ENCODE measurements at places on chromosomes 4 and X. TPM values are rescaled to one million over a fixed set of nuclear protein-coding genes. Genes with fewer than 3 reads are reported as not detected.

The RIPPLY1 gene
- not detected for total RNA-seq

The RTL3 gene
- not detected for total RNA-seq

The CFAP47 gene
- not detected for total RNA-seq

The RASL11B gene
- total RNA-seq: 0.23 TPM

The SMR3B gene
- total RNA-seq: not detected

The POU3F4 gene
- total RNA-seq: not detected

The PSAPL1 gene
- not detected for total RNA-seq

GRCh38 chrX:133516686-133517085 lies 101.4 kb upstream of the GPC4 start:
- DNase-seq: no peak

- DNase-seq: no peak
These were observed 34.6 kb downstream of the F8 start for GRCh38 chrX:154987940-154988339.

GRCh38 chr4:10066206-10066605 lies 44.9 kb upstream of the SLC2A9 start:
- DNase-seq: no peak

DNA sequence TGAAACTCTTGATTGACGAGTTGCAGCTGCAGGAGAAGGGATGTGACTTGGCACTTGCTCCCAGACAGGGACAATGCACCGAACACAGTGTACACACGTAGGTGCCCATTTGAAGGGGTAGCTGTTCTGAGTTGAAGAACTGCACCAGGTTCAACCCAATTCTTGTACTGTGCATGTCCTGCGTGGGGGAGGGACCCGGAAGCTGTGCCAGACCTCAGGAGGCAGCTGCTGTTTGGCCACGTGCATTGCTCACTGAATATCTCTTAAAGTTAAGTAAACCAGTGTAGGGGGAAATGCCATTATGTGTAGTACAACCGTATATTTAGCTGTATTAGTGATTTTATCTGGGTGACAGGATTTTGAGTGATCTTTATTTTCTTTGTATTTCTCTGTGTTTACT lies 12.0 kb upstream of the RBBP7 start:
- peak; percentile 37 for DNase-seq

DNA sequence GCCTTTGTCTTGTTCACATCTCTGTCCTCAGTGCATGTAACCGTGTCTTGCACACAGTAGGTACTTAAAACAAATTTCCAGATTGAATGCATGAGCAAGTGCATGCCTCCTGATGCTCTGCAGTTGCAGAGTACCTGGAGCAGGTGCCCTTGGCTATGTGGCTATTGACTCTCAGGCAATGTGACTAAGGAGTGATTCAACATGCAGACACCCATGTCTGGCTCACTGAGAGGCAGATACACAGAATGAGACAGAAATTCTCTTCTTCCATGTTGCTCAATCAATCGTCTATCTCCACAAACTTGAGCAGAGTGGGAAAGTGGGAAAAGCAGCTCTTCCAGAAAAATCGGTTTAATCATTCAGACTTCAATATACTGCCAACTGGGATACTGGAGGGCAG lies 111.0 kb downstream of the CHRDL1 start:
- DNase-seq: no peak

- no peak for DNase-seq
These were observed 97.0 kb downstream of the MID1IP1 start for GRCh38 chrX:38898261-38898660.

GRCh38 chrX:151552743-151553142 lies 10.7 kb upstream of the PASD1 start:
- no peak for DNase-seq

GRCh38 chrX:88584283-88584682 lies 162.7 kb upstream of the CPXCR1 start:
- DNase-seq: no peak

GRCh38 chrX:49710744-49711319 lies 15.0 kb upstream of the PAGE1 start:
- no peak for DNase-seq

DNA sequence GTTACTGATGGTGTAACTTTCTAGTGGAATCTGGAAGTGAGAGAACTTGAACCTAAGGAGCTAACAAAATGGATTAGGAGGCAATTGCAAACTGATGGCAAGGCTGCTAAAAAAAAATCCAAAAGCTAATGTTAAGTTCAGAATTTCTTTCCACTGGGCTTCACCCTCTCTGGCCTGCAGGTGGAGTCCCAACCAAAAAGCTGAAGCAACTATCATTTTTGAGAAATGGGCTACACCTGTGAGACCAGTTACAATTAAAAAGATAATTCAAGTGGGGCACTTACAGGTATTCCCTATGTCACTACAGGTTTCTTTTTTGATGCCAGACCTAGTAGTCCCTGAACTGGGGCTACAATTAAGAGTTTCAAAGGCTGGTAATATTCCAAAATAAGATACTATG lies 142.1 kb upstream of the FTHL17 start:
- peak; percentile 10 for DNase-seq

DNA sequence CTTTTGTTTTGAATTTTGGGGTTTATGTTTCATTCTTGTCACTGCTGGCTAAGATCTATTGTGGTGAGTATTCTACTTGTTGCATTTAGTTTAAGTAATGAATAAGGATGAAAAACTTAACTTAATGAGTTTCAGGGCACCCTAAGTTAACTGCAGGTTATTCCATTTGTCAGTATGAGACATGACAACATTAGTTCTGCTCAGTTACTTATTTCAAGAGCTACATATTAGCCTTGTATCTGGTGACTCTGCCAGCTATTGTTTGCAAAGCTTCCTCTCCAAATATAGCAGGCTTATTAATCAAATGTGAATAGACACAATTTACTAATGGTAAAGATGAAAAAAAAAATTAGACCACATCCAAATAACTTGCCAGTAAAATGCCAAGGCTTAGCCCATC lies 567.1 kb downstream of the IL15 start:
- DNase-seq: no peak

GRCh38 chr4:123398066-123398852 lies 1.7 kb downstream of the SPRY1 start:
- DNase-seq: peak; percentile 83

- DNase-seq: no peak
These were observed 29.3 kb downstream of the CXorf58 start for GRCh38 chrX:23937100-23937499.

GRCh38 chr4:75668596-75668995 lies 4.6 kb downstream of the G3BP2 start:
- DNase-seq: no peak

DNA sequence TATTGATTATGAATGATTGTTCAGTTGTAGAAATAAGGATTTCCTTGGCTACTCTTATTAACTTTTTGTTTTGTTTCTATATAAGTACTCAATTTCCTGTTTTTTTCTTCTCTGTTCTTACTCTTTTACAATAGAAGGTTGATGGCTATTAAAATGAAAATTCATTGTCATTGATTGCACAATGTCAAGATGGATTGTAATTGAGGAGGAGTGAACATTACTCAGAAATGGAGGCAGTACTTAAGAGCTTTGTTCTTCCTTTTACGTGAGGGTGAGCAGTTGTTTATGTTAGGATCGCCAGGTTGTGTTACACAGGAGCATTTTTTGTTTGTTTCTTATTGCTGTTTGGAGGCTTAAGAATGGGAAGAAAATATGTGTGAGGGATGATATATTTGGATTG lies 2062.4 kb downstream of the ARAP2 start:
- DNase-seq: no peak

- DNase-seq: peak; percentile 55
These were observed 532 bp downstream of the ZNF827 start for GRCh38 chr4:145937971-145938611.

DNA sequence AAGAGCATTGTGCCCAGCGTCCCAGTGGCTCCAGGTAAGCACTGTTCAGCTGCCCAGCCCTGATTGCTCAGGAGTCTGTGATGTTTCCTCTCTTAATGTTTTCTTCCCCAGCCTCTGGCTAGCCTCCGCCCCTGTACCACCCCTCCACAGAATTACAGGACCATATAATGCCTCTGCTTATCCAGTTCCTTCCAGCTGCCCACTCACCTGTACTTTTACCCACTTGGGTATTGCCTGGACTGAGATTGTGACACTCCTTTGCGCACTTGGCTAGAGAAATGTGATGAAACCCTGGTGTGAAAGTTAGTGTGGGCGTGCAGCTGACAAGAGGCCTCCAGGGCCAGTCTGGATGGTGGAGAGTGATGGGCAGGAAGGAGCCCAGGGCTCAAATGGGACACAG lies at the start of gene AWAT2:
Gene AWAT2, minus strand, starts transcription at position 14 of the 400 bp plus-strand sequence. Its CDS starts 6 bp downstream, at position 8.
- DNase-seq: no peak

GRCh38 chrX:125293850-125294780 lies 25.6 kb upstream of the TEX13C start:
- DNase-seq: no peak

DNA sequence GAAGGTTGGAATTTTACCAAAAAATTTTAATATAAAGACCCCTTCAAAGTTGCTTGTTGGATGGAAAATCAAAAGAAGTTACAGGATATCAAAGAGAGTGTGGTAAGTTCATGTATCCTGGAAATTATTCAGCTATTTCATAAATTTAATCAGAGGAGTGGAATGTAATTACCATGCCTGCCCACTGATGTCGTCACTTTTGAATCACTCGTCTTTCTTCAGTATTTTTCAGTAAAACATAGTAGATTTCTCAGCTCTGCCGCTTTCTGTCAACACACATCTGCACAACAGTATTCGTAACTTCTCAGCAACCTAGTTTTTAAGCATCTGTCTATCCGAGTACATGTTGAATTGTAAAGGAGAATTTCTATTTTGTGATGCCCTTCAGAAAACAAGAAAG lies 2163.0 kb upstream of the AGA start:
- no peak for DNase-seq

DNA sequence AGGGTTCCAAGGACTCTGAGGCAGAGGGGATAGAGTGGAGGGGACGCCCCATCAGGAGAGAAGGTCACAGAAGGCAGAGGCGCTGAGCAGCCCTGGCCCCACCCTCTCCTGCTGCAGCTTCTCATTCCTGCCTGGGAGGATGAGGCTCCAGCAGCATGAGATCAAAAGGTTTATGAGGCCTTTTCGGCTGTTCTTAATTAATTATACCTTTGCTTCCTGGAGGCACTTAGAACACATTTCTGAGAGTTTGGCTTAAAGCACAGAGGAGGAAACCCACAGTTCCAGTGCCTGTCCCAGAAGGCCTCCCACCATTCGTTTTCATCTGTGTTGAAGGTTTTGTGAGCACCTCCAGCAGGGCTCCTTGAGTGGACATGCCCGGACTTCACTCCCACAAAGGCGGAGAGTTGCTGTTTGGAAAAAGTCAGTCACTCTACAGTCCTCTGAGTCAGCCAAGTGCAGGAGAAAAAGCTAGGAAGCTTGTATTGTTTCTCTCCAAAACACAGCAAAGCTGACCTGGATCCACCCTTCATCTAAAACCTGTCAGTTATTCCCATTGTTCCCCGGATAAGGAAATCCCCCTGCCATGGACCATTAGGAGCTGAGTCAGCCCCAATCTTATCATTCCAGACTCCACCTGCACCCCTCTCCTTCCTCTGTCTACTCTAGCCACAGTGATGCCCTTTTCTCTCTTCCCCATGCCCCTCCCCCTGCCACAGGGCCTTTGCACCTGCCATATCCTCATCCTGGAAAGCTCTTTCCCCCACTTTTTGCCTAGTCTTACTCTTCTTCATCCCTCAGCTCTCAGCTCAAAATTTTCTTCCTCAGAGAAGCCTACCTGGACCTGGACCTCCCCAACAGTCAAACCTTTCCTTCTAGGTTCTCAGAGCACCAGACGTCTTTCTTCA lies 276.8 kb downstream of the FBXW7 start:
- no peak for DNase-seq

GRCh38 chr4:187181054-187181453 lies 457.4 kb upstream of the FAT1 start:
- DNase-seq: no peak

DNA sequence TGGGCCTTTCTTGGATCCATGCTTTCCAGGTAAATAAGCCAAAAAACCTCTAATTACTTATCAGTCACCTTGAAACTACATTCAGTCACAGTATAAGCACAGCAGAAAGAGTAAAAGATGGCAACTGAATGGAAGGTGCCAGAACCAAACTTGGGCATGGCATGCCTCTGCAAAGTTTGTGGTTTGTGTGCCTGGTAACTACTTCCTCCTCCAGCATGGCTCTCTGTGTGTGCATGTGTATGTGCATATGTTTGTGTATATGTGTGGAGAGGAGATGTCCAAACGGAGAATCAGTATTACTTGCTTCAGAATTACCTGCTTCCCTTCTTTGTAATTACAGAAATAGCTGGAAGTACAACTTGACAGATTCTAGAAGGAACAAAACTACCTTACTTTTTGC lies 67.5 kb downstream of the AGTR2 start:
- no peak for DNase-seq

Data from activated CD4-positive, alpha-beta T cell treated with anti-CD3 and anti-CD28 coated beads for 36 hours (primary cell).